ENCODE measurements at places on chromosomes 1 and 21. TPM values are rescaled to one million over a fixed set of nuclear protein-coding genes. Genes with fewer than 3 reads are reported as not detected.
A peak's percentile ranks its signal among the peaks of the same experiment; 100 is the strongest.

DNA sequence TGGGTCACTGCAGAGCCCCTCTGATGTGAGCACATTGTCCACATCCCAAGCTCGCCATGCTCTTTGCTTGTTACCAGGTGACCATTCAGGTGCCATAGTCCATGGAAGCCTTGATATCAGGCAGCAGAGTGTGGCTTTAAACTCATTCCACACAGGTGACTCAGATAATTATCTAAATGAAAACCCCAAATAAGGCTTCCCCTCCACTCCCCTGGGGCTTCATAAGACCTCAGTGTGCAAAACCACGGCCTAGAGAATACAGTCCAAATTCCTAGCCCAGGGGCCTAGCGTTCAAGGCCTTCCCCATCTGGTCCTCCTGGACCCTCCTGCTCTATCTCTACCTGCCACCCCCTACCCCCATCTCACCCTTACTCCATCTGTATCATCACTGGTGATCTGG, 97.1 kb downstream of the ARHGEF10L start:
- peaks cover 10% of the 10 kb centered on the region for H3K4me1 ChIP-seq
- peaks cover 49% of the 10 kb centered on the region for H3K36me3 ChIP-seq
- no peak overlapping the region for H3K27ac ChIP-seq
- H3K4me3 ChIP-seq, result no peak overlapping the region
- peak; percentile 40 for DNase-seq

- no peaks in the 10 kb centered on the region for H3K36me3 ChIP-seq
- no peak overlapping the region for H3K4me3 ChIP-seq
- no peak overlapping the region for H3K27ac ChIP-seq
- DNase-seq, result no peak
- H3K4me1 ChIP-seq, result no peaks in the 10 kb centered on the region
These were observed 28.5 kb downstream of the CACNA1S start for GRCh38 chr1:201083741-201084140.

DNA sequence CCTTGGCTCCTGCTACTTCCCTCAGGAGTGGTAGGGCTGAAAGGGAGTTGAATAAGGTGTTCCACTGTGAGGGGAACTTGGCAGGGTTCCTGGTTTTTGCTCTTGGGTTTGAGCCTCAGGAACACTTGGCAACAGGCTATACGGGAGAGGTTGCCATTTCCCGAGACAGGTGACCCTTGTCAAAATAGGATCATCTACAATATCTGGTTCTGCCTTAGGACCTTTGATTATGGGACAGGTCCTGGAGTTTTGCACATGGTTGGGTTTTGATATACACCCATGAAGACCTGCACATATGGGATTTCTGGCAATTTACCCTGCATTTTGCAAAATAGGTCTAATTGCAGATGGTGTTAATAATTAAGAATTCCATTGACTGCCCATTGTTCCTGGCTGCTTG, 31.1 kb downstream of the YY1AP1 start:
- H3K4me1 ChIP-seq, result no peaks in the 10 kb centered on the region
- no peak overlapping the region for H3K4me3 ChIP-seq
- H3K27ac ChIP-seq, result no peak overlapping the region

GRCh38 chr1:98133131-98133530, 212.3 kb upstream of the DPYD start:
- H3K4me3 ChIP-seq, result no peak overlapping the region
- no peak for DNase-seq
- no peaks in the 10 kb centered on the region for H3K27me3 ChIP-seq
- H3K4me1 ChIP-seq, result peaks cover 2% of the 10 kb centered on the region
- H3K36me3 ChIP-seq, result no peaks in the 10 kb centered on the region

- H3K27me3 ChIP-seq, result no peaks in the 10 kb centered on the region
- DNase-seq, result no peak
- no peaks in the 10 kb centered on the region for H3K36me3 ChIP-seq
These were observed 21.8 kb downstream of the MMEL1 start for GRCh38 chr1:2611031-2611501.

- H3K4me1 ChIP-seq, result no peaks in the 10 kb centered on the region
- no peak overlapping the region for H3K4me3 ChIP-seq
- H3K27ac ChIP-seq, result no peak overlapping the region
- peaks cover 29% of the 10 kb centered on the region for H3K27me3 ChIP-seq
- no peaks in the 10 kb centered on the region for H3K36me3 ChIP-seq
- no peak for DNase-seq
These were observed 46.4 kb downstream of the DDX20 start for GRCh38 chr1:111802110-111802509.

- H3K4me1 ChIP-seq, result no peaks in the 10 kb centered on the region
- H3K36me3 ChIP-seq, result no peaks in the 10 kb centered on the region
- no peak for DNase-seq
- H3K27me3 ChIP-seq, result no peaks in the 10 kb centered on the region
- H3K4me3 ChIP-seq, result no peak overlapping the region
These were observed 1.7 kb upstream of the KRTAP7-1 start for GRCh38 chr21:30831194-30831765.

- H3K4me1 ChIP-seq, result peaks cover 7% of the 10 kb centered on the region
- H3K27me3 ChIP-seq, result no peaks in the 10 kb centered on the region
- H3K27ac ChIP-seq, result peak overlapping the region; percentile 71
- H3K36me3 ChIP-seq, result no peaks in the 10 kb centered on the region
- H3K4me3 ChIP-seq, result no peak overlapping the region
- peak; percentile 90 for DNase-seq
These were observed 6.0 kb upstream of the TRAPPC10 start for GRCh38 chr21:44006017-44006619.

GRCh38 chr1:243420946-243421685, 165.3 kb downstream of the SDCCAG8 start:
- no peak for DNase-seq
- H3K36me3 ChIP-seq, result no peaks in the 10 kb centered on the region
- H3K4me3 ChIP-seq, result no peak overlapping the region
- H3K27me3 ChIP-seq, result no peaks in the 10 kb centered on the region
- H3K27ac ChIP-seq, result no peak overlapping the region

GRCh38 chr21:43369124-43369523, 57.8 kb downstream of the SIK1 start:
- no peaks in the 10 kb centered on the region for H3K4me1 ChIP-seq
- no peak overlapping the region for H3K4me3 ChIP-seq
- H3K27me3 ChIP-seq, result no peaks in the 10 kb centered on the region
- DNase-seq, result peak; percentile 46

Gene CLIC6
- not detected for total RNA-seq

Gene FMO2
- total RNA-seq, result under 0.01 TPM

Gene BSND
- total RNA-seq, result not detected

Gene IL10
- not detected for total RNA-seq

Gene MSH4
- total RNA-seq, result under 0.01 TPM

Gene S100A7A
- not detected for total RNA-seq
